ENCODE measurements at places on chromosomes 6 and 20. TPM values are rescaled to one million over a fixed set of nuclear protein-coding genes. Genes with fewer than 3 reads are reported as not detected.
A peak's percentile ranks its signal among the peaks of the same experiment; 100 is the strongest.

The CPNE5 gene
- total RNA-seq, result 0.52 TPM

The HDDC2 gene
- 77.8 TPM for total RNA-seq

The SLC4A11 gene
- total RNA-seq, result 29.4 TPM

The PAX1 gene
- not detected for total RNA-seq

The ZSCAN23 gene
- total RNA-seq, result 4.1 TPM

The FAM83B gene
- 5.7 TPM for total RNA-seq

DNA sequence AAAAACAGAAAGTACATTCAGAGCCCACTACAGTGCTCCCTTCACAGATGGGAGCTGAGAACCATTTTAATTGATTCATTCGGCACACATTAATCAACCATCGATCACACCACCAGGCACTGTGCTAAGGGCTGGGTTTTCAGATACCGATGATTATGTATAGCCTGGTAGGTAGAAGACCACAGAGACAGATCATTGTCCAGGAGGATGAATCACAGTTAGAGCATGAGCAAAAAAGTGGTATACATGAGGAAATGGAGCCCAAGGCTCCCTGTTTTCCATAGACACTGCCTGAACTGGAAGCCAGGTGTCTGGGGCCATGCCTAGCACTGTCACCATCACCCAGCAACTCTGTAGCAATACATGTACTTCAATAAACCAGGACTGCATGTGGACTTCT is 9.0 kb upstream of the PRDM1 start:
- no peaks in the 10 kb centered on the region for H3K27me3 ChIP-seq
- no peaks in the 10 kb centered on the region for H3K36me3 ChIP-seq
- no peaks in the 10 kb centered on the region for H3K4me1 ChIP-seq
- no peak overlapping the region for H3K27ac ChIP-seq
- H3K4me3 ChIP-seq, result no peak overlapping the region

DNA sequence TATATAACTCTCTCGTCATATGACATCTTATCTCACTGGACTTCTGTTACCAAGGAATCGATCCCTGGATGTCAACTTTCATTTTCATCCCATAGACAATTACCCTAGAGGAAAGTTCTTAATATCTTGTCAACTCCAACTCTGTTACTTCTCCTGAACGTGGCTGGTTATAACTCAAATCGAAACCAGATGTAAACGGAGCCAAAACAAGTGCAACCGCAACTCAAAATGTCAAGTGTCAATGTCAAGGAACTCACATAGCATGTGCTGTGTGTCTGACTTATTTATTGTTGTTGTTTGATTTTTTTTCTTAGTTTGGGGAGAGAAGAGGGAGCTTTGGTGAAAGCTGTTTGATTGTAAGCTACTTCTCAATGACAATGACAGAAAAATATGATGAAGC is 108.6 kb downstream of the VIP start:
- no peak overlapping the region for H3K4me3 ChIP-seq
- no peaks in the 10 kb centered on the region for H3K27me3 ChIP-seq
- no peak overlapping the region for H3K27ac ChIP-seq

GRCh38 chr6:80489911-80490635 is 383.6 kb downstream of the BCKDHB start:
- H3K4me3 ChIP-seq, result no peak overlapping the region
- no peak for DNase-seq
- H3K27ac ChIP-seq, result no peak overlapping the region
- H3K36me3 ChIP-seq, result no peaks in the 10 kb centered on the region
- H3K4me1 ChIP-seq, result no peaks in the 10 kb centered on the region

DNA sequence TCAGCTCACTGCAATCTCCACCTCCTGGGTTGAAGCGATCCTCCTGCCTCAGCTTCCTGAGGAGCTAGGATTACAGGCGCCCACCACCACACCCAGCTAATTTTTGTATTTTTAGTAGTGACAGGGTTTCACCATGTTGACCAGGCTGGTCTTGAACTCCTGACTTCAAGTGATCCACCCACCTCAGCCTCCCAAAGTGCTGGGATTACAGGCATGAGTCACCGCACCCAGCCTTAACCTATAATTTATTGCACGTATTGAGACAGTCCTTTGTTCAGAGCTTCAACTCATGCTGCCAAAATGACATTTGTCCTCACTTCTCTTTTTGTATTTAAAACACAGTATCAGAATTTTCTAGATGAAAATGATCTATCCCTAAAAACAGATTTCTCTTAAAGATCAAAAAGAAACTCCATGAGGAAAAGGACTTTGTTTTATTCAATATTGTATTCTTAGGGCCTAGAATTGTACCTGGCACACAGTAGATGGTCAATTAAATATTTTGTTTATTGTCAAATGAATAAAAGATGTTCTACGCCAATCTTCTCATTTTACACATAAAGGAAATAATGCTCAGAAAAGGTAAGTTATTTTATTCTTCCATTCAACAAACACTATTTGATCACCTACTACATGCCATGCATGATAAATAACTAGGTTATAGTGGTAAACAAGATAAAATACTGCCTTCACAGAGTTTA is 10.8 kb downstream of the SERAC1 start:
- H3K36me3 ChIP-seq, result peaks cover 27% of the 10 kb centered on the region
- no peaks in the 10 kb centered on the region for H3K27me3 ChIP-seq
- no peak overlapping the region for H3K4me3 ChIP-seq
- DNase-seq, result no peak
- H3K4me1 ChIP-seq, result 0 out of 2 replicates have a peak, but pooled peaks cover 2% of the 10 kb centered on the region

- no peaks in the 10 kb centered on the region for H3K36me3 ChIP-seq
- peaks cover 8% of the 10 kb centered on the region for H3K4me1 ChIP-seq
- H3K4me3 ChIP-seq, result no peak overlapping the region
- no peaks in the 10 kb centered on the region for H3K27me3 ChIP-seq
- H3K27ac ChIP-seq, result no peak overlapping the region
Measured at GRCh38 chr6:4362326-4362725, 227.0 kb upstream of the ECI2 start.

DNA sequence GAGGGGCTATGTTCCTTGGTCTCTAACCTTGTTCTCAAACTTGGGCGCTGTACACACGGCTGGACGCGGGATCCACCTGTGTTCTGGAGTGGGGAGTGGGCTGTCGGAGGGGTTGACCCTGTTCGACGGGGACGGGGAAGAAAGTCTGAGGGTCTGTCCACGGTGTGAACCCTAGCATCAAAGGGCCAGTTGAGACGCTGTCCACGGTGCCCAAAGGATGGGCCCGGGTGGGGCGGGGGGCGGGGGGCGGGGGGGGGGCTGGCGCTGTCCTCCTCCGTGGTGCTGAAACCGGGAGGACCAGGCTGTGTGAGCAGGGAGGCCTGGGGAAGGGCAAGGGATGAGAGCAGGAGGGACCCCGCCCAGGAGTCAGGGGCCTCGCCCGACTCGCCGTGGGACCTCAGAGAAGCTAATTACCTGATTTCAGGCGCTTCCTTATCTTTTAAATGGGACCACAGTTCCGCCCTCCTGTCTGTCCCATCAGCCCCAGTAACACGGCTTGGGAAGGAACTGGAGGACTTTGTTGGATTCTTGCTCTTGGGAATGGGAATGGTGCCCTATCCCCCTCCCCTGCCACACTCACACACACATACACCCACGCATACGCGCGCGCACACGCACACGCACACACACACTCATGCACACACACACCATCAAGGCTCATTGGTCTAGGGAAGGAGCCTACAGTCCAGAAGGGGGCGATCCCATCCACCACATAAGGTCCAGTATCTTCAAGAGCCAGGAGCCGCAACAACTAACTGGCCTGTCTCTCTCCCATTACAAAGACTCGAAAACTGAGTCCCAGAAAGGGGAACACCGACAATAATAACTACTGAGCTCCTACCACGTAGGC is 1.0 kb upstream of the VSTM2L start:
- DNase-seq, result peak; percentile 71
- H3K27me3 ChIP-seq, result no peaks in the 10 kb centered on the region
- H3K36me3 ChIP-seq, result no peaks in the 10 kb centered on the region
- no peak overlapping the region for H3K27ac ChIP-seq
- H3K4me3 ChIP-seq, result peak overlapping the region; percentile 89
- no peaks in the 10 kb centered on the region for H3K4me1 ChIP-seq

DNA sequence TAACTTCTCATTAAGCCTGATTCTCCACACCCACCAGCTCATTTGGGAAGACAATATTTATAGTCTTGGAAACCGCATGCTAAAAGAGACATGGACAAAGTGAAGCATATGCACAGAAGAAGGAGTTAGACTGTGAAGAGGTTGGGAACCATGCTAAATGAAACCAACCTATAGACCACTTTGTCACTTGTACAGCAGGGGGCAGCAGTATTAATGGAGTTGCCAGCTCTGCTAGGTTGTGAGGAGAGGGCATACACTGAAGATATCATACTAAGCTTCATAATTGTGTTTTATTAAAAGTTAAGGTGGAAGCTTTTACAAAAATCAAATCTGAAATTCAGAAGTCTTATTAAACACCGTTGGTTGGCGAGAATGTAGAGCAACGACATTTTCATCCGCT is 38.3 kb upstream of the HMGCLL1 start:
- DNase-seq, result peak; percentile 42
- no peaks in the 10 kb centered on the region for H3K27me3 ChIP-seq
- H3K27ac ChIP-seq, result no peak overlapping the region
- no peaks in the 10 kb centered on the region for H3K4me1 ChIP-seq
- no peak overlapping the region for H3K4me3 ChIP-seq
- peaks cover 10% of the 10 kb centered on the region for H3K36me3 ChIP-seq

DNA sequence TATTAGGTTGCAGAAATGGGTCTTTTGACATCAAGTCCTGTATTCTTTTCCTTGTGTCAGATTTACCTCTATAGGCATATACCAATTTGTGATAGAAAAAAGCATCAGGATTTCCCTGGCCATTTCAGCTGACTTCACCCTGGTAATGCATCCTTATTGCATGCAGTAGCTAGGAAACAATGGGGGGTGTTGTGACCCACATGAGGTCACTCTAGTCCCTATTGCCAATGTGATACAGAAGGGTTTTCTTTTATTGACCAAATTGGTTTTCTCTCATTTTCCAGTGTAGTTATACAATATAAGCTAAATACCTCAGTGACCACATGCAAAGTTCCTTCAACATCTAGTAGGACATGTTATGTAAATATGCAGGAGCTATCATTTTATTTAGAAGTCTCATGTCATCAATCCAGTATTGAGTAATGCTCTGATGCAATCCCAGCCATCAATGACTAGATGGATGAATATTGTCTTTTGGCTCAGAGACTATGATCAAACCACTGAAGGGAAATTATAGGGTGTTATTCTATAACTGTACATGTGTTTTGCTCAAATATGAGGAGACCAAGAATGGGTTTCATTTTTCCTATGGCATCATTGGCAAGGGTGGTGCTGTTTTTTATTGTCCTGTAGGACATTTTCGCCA is 177.7 kb downstream of the KLHL32 start:
- H3K36me3 ChIP-seq, result no peaks in the 10 kb centered on the region
- DNase-seq, result no peak
- no peak overlapping the region for H3K4me3 ChIP-seq
- no peak overlapping the region for H3K27ac ChIP-seq

GRCh38 chr6:47292944-47293343 is 16.8 kb downstream of the TNFRSF21 start:
- H3K27me3 ChIP-seq, result no peaks in the 10 kb centered on the region
- peaks cover 14% of the 10 kb centered on the region for H3K4me1 ChIP-seq
- H3K4me3 ChIP-seq, result no peak overlapping the region
- no peak for DNase-seq
- H3K27ac ChIP-seq, result no peak overlapping the region

DNA sequence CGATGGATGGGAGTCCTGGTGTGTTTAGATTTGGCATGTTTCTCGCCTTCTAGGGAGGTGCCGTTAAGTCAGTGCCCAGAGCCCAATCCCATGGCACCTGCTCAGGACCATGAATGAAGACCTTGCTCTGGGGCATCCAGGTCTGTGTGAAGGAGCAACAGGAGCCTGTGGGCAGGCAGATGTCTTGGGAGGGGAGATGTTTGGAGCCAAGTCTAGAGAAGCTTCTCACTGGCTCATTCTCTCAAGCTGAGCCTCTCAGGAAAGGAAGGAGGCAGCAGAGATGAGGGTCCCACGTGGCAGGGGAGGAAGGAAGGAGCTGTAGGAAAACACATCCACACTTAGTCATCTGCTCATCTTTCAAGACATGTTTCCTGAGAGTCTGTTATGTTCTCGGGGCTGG is 9.5 kb upstream of the SIRPB1 start:
- DNase-seq, result no peak
- no peak overlapping the region for H3K4me3 ChIP-seq
- H3K4me1 ChIP-seq, result peaks cover 3% of the 10 kb centered on the region
- H3K36me3 ChIP-seq, result peaks cover 2% of the 10 kb centered on the region

- no peak overlapping the region for H3K27ac ChIP-seq
- no peaks in the 10 kb centered on the region for H3K4me1 ChIP-seq
- H3K36me3 ChIP-seq, result no peaks in the 10 kb centered on the region
- H3K4me3 ChIP-seq, result no peak overlapping the region
Measured at GRCh38 chr6:22575190-22575589, 5.8 kb downstream of the HDGFL1 start.

- H3K4me1 ChIP-seq, result no peaks in the 10 kb centered on the region
- H3K27me3 ChIP-seq, result no peaks in the 10 kb centered on the region
- DNase-seq, result no peak
- no peaks in the 10 kb centered on the region for H3K36me3 ChIP-seq
- H3K27ac ChIP-seq, result no peak overlapping the region
Measured at GRCh38 chr6:137951064-137951597, 84.1 kb downstream of the TNFAIP3 start.

DNA sequence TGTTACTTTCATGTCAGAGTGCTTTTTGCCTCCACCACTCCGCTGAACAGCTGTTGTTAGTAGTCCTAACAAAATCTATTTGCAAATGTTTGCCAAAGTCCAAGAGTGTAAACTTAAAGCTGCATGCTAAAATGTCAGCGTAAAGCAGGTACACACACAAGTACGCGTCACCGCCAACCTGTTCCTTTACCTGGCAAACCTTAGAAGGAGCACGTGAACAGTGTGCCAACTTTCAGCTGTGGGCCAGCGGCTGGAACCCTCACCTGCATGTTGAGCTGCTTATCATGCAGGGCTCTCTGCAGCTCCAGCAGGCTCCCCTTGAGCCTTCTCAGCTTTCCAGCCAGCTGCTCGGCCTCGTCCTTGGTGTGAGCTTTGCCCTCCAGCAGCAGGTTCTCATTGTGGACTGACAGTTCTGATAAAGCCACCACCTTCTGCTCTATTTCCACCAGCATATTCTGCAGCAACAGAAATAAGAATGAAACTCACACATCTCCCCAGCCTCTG is 359.3 kb downstream of the SYNE1 start:
- H3K36me3 ChIP-seq, result no peaks in the 10 kb centered on the region
- no peak overlapping the region for H3K27ac ChIP-seq
- H3K27me3 ChIP-seq, result no peaks in the 10 kb centered on the region
- H3K4me3 ChIP-seq, result no peak overlapping the region
- no peak for DNase-seq

DNA sequence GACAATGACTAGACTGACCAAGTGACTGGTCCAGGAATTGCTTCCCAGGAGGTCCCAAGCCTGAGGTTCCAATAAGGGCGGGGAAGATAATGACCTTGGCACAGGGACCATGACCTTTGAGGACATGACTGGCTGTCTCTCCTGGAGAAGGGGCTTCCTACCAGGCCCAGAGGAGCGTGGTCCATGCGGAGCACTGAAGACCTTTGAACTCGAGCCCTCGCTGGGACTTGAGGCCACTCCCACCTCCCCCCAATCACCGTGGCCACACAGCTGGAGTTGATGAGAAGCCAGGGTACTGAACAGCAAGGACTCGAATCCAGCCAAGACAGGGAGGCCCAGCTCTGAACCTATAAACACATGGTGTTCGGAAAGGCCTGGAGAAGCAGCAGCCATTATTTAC is 677.0 kb downstream of the PRKN start:
- H3K27ac ChIP-seq, result no peak overlapping the region
- H3K27me3 ChIP-seq, result no peaks in the 10 kb centered on the region
- no peaks in the 10 kb centered on the region for H3K36me3 ChIP-seq
- H3K4me3 ChIP-seq, result no peak overlapping the region
- no peak for DNase-seq

GRCh38 chr6:57021086-57021720 is 25.3 kb upstream of the KIAA1586 start:
- no peaks in the 10 kb centered on the region for H3K36me3 ChIP-seq
- peaks cover 4% of the 10 kb centered on the region for H3K4me1 ChIP-seq
- H3K4me3 ChIP-seq, result no peak overlapping the region
- no peaks in the 10 kb centered on the region for H3K27me3 ChIP-seq
- DNase-seq, result no peak
